ENCODE measurements at places on chromosomes 13 and 19.

DNA sequence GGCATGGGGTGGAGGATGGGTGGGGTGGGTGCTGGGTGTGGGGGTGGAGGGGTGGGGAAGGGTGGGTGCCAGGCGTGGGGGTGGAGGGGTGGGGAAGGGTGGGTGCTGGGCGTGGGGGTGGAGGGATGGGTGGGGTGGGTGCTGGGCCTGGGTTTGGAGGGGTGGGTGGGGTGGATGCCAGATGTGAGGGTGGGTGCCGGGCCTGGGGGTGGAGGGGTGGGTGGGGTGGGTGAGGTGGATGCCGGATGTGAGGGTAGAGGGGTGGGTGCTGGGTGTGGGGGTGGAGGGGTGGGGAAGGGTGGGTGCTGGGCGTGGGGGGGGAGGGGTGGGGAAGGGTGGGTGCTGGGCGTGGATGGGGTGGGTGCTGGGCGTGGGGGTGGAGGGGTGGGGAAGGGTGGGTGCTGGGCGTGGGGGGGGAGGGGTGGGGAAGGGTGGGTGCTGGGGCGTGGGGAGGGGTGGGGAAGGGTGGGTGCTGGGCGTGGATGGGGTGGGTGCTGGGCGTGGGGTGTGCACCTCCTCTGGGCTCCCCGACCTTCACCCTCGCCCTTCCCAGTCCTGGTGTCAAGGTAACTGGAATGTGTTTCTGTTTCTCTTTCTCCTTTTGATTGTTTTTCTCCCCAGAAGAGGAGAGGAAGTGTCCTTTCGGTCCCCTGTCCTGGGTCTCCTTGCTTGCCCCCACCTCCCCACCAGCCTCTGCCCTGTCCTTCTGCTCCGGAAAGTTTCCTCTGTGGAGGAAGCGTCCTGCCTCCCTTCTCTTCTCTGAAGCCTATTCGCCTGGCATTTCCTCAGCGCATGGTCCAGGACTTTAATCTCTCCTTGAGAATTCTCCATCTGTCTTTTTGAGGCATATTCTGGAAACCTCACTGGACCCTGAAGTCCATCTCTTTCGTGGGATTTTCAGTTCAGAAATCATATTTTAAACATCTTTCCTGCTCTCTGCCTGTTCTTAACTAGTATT, 22.9 kb upstream of the CFAP97D2 start:
- no peak for DNase-seq

- peak; percentile 90 for DNase-seq
Measured at GRCh38 chr13:23701636-23702035, 131.4 kb downstream of the TNFRSF19 start.

DNA sequence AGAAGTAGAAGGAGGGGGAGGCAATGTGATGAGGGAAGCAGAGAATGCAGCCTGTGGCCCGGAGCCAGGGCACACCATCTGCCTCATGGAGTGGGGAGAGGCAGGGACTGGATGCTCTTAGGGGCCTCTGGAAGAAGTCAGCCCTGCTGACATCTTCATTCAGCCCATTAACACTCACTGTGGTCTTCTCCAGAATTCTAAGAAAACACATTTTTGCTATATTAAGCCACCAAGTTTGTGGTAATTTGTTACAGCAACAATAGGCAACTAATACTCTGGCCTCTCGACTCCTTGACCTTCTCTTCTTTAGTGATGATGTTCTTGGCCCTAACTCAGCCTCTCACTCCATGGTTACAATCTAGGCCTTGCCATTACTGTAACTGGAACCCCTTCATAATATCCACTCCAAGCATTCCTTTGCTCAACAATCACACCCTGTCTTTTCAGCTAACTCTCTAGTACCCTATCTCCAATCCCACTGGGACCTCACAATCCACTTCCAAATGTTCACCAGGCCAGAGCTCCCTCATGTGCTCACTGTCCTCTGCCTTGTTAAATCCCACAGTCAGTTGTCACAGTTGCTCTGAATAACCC, 98.5 kb downstream of the MIPEP start:
- no peak for DNase-seq

DNA sequence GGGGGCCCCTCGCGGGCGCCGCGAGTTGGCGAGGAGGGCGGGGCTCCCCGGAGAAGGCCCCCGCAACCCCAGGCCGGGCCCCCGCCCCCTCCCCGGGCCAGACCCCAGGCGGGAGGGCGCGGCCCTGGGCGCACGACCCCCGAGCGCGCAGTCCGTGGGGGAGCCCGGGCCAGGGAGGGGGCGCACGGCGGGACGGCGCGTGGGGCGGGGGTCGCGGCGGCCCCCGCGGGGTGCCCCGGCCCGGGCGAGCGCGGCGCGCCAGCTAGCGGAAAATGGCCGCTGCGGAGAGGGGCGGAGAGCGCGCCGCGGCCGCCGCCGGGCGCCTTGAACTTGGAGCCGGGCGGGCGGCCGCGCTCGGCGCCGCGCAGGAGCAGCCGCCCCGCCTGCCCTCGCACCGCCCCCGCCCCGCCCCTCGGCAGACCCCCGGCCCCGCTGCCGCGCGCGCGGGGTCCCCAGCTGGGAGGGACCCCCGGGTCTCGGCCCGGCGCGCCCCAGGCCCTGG, 6.4 kb upstream of the NFIC start:
- no peak for DNase-seq

DNA sequence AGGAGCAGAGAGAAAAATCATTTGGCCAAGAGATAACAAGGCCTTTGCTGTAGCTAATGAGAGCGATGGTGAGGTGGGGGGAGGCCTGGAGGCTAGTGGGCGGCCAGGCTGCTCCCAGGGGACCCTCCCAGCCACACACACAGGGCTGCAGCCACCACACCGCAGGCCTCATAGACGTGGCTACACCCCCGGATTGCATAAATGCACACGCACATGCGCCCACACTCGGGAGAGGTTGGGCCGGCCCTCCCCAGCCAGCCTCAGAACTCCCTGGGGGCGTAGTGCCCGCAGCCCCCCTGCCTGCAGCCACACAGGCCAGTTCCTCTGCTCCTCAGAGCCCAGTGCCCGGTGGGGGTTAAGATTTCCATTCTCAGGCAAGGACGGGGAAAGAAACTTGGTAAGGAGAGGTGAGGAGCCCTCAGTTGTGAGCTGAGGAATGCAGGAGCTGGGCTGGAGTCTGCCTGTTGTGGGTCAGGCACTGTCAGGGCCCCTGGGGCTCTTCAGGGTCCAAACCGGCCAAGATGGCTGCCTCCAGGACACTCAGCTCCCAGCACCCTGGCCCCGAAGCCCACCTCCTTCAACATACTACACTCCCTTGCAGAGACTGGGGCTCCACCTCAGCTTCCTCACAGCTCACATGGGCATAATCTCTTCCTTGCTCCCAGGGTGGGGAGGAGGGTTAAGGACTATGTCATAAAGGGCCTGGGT, 8.0 kb downstream of the PTH2 start:
- no peak for DNase-seq

GRCh38 chr13:112652512-112653070, 37.2 kb upstream of the ATP11A start:
- DNase-seq = no peak

GRCh38 chr19:53190253-53190652, 2.9 kb downstream of the ZNF665 start:
- DNase-seq = no peak

DNA sequence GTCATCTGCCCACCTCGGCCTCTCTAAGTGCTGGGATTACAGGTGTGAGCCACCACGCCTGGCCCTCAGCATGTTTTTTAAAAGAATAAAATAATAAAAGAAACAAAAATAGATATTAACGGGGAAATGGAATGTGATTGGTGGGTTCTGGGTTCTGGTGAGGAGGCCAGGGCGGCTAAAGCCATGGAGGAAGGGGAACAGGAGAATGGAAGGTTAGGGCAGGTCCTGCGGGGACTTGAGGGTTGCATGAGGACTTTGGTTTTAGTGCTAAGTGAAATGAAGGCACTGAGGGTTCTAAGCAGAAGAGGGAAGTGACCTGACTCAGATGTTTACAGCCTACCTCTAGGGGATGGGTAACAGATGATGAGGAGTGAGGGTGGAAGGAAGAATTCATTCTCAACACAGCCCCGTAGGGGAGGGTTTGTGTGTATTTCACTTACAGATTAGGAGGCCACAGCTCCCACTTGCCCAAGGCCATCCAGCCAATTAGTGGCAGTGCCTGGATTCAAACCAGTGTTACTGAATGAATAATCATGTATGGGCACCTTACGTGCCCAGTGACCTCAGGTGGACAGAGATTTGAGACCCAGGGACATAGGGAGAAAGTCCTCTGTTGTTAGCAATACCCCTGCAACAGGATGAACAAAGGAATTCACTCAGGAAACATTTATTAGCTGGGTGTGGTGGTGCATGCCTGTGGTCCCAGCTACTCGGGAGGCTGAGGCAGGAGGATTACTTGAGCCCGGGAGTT, 6.7 kb upstream of the MRPL4 start:
- DNase-seq = no peak

GRCh38 chr19:15279326-15279904, 47.2 kb upstream of the EPHX3 start:
- DNase-seq = no peak

DNA sequence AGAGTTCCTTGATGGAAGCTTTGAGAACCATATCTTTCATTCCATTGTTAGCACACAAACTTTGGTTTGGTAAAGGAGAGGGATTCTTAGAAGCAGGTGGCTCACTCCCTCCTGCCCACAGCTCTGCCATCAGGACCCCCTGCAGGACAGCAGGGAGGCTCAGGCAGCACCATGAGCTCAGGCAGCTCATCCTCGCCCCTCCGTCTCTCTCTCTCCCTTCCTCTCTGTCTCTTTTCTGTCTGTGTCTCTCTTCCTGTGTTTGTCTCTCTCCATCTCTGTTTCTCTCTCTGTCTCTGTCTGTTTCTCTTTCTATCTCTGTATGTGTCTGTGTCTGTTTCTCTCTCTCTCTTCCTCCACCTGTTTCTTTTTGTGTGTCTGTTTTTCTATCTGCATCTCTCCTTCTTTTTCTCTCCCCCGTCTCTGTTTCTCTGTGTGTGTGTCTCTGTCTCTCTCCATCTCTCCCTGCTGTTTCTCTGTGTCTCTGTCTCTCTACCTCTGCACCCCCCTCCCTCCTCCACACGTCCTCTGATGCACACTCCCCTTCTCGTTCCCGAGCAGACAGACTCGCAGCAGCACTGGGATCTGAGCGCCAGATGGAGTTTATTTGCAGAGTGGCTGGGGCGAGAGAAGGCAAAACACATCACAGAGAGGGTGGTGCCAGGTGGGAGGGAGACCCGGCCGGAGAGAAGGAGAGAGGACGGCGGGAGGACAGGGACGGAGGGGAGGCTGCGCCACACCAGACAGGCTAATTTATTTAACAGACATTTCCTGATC, 8.7 kb downstream of the SBK2 start:
- DNase-seq = no peak

DNA sequence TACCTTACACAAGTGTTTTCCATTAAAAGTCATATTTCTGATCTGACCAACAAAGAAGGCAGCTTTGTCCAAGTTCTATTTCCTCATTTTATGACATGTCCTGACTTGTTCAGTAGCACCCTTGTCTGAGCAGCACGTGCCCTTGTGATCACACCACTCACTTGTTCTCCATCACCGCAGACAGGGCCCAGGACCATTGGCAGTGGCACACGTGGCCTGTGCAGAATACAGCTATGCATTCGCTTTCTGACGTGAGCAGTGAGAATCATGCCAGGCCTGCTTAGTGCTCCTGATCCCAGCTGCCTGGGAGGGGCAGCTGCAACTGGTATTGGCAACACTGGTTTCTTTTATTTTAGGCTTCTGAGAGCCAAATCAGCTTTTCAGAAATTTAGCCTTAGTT, 134.2 kb downstream of the FRY start:
- peak; percentile 78 for DNase-seq

GRCh38 chr13:84686973-84687372, 804.7 kb upstream of the SLITRK1 start:
- no peak for DNase-seq

DNA sequence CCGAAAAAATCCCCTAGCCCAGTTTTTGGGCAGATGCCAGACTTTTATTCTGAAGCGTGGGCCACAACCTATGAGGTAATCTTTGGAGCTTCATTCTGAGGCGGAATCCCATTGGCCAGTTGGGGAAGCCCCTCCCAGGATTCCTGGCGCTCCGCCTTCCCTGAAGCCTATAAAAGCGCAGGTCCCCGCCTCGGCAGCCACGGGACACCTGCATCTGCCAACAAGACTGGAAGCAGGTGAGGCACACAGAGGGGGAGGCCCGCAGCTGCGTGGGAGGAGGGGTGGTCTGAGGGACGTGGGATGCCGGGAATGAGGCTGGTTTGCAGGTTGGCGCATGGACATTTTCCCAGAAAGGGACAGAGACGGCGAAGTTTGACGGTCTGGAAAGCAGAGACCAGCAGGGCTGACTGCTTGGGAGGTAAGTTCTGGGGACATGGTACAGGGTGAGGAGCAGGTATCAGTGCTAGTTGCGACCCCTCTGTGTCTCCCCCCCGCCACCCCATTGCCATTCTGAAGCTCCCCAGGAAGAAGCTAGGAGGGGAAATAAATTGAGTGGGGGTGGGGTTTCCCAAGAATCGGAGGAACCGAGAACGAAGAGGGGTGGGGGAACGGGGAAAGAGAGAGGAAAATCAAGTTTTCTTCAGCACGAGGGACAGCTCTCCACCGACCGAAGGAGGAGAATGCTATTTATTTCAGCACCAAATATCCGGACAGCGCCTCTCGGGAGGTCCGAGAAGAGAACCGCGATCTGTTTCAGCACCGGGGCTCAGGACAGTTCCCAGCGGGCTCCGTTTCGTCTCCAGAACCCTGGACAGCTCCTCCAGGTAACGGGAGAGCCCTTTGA, 22.4 kb upstream of the FEM1A start:
- DNase-seq = no peak

- no peak for DNase-seq
Measured at GRCh38 chr19:5024282-5024681, 55.4 kb downstream of the KDM4B start.

DNA sequence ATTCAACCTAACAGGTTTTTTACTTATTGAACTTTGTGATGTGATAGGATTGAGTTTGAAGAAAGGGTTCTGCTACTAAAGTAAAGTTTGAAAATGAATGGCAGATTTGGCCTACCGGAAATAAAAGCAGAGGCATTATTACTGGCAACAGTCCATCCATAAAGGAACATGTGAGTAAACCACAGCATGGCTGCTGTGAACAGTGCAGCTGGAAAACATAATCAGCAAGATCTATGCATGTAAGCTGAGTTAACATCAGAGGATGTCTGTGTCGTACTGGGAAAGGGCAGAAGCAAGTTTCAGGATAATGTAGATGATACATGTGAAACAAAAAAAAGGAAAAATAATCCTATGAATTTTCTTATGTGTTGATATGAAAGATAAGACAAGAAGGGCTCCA, 87.6 kb downstream of the CYSLTR2 start:
- DNase-seq = no peak

DNA sequence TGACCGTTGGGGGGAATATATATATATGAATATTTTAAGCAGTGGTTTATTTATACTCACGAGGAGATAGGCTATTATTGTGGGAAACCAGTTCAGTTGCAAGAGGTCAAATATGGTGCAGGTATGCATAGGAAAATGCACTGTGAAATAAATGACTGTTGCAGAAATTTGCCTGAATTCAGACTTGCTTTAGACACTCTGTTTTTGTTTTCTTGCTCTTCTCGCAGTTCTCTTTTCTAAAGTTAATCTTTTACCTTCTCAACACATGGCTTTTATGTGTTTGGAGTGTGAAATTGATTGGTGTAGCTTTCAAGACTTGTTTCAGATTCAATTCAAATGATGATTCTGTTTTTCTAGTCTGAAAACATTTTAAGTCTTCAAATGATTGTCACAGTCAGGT, 109.7 kb downstream of the LRCH1 start:
- DNase-seq = no peak

- DNase-seq = no peak
Measured at GRCh38 chr13:108120302-108120701, 95.0 kb downstream of the LIG4 start.
